ENCODE measurements at places on chromosomes 5 and 9.

- no peak for DNase-seq
Measured at GRCh38 chr5:173622183-173623047, 6.0 kb upstream of the BOD1 start.

DNA sequence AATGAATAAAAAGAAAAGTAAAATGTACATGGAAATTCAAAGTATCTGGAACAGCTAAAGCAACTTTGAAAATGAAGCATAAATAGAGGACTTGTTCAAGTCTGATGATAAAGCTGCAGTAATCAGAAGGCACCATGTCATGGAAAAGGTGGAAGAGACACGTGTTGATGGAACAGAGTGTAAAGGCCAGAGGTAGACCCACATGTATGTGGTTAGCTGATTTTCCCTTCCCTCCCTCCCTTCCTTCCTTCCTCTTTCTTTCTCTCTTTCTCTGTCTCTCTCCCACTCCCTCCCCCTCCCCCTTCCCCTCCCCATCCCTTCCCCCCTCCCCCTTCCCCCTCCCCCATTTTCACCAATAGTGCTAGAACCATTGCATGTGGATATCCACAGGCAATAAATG, 58.7 kb upstream of the FCN1 start:
- no peak for DNase-seq

- DNase-seq = no peak
Measured at GRCh38 chr5:1719860-1720259, 79.8 kb downstream of the MRPL36 start.

- no peak for DNase-seq
Measured at GRCh38 chr9:32069169-32069813, 315.2 kb upstream of the ACO1 start.

DNA sequence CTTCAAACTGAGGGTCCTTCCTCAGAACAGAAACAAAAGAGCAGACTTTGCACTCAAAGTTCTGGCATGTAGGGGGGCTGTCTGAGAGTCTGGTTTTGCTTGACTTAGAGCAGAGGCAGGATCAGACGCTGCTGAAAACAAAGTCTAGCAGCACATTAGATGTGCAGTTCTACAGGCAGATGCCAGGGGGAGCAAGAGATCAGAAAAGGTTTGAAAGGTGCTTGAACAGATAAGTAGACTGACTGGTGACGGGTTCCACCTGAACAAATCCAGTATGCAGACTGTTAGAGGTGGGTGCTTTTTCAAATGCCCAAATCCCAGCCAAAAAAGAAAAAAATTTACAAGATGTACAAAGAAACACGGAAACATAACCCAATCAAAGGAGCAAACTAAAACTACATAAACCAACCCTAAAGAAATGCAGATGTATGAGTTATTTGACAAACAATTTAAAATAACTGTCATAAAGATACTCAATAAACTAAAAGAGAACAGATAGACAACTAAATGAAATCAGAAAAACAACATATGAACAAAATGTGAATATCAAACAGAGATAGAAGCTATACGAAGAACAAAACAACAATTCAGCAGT, 194.7 kb upstream of the FREM1 start:
- peak; percentile 55 for DNase-seq

DNA sequence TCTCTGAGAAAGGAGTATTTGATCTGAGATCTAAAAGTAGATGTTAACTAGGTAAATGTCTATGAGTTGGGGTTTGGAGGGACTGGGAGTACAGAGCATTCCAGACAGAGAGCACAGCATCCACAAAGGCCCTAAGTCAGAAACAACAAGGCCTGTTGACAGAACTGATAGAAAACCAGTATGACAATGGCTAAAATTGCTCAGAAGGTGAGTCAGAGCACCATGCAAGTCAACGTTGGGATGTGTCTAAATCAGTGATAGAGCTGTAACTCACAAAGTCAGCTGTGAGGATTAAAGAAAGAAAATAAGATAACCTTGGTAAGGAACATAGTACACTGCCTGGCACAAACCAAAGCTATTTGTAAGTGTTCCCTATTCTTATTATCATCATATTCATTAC, 124.0 kb downstream of the CETN3 start:
- no peak for DNase-seq

- DNase-seq = no peak
Measured at GRCh38 chr5:107513337-107514085, 157.2 kb downstream of the EFNA5 start.

DNA sequence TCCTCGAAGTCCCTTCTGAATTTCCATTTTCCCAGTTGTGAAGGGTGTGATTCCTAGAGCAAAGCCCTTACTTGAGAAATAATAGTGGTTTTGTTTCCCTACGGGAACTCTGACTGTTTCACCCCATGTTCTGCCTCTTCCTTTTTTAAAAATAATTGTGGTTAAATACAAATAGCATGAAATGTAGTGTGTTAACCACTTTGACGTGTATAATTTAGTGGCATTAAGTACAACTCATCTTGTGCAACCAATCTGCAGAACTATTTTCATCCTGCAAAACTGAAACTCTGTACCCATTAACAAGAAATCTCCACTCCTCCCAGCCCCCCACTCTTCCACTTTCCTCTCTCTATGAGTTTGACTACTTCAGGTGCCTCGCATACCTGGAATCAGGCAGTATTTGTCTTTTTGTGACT, 35.6 kb upstream of the HAND1 start:
- no peak for DNase-seq

GRCh38 chr5:3287516-3287915, 308.1 kb upstream of the IRX1 start:
- DNase-seq = no peak

- no peak for DNase-seq
Measured at GRCh38 chr5:80870442-80870841, 89.7 kb upstream of the RASGRF2 start.

GRCh38 chr9:82593501-82593900, 469.4 kb downstream of the RASEF start:
- no peak for DNase-seq

GRCh38 chr9:137648396-137648795, 29.6 kb downstream of the EHMT1 start:
- no peak for DNase-seq

GRCh38 chr9:137465000-137465719, 6.0 kb upstream of the NSMF start:
- DNase-seq = no peak

DNA sequence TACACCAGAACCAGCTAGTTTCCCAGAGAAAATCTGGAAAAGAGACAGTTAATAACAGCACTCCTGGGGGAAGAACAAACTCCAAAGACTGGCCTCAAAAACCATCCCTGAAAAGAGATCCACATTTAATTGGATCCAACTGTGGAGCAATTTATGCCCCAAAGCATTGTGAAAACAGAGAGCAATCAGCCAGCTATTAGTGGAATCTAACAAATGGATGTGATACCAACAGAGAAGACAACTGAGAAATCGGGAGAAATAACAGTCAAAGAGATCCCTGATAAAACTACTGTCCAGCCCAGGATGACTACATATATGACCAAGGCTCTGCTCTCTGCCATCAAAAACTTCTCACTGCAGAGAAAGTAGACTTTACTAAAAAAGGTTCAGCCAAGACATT, 40.5 kb upstream of the TRIO start:
- no peak for DNase-seq

All from CD4-positive, alpha-beta T cell treated with Interleukin-15 for 4 hours (primary cell).